ENCODE measurements at places on chromosomes 4 and X.
A peak's percentile ranks its signal among the peaks of the same experiment; 100 is the strongest.

DNA sequence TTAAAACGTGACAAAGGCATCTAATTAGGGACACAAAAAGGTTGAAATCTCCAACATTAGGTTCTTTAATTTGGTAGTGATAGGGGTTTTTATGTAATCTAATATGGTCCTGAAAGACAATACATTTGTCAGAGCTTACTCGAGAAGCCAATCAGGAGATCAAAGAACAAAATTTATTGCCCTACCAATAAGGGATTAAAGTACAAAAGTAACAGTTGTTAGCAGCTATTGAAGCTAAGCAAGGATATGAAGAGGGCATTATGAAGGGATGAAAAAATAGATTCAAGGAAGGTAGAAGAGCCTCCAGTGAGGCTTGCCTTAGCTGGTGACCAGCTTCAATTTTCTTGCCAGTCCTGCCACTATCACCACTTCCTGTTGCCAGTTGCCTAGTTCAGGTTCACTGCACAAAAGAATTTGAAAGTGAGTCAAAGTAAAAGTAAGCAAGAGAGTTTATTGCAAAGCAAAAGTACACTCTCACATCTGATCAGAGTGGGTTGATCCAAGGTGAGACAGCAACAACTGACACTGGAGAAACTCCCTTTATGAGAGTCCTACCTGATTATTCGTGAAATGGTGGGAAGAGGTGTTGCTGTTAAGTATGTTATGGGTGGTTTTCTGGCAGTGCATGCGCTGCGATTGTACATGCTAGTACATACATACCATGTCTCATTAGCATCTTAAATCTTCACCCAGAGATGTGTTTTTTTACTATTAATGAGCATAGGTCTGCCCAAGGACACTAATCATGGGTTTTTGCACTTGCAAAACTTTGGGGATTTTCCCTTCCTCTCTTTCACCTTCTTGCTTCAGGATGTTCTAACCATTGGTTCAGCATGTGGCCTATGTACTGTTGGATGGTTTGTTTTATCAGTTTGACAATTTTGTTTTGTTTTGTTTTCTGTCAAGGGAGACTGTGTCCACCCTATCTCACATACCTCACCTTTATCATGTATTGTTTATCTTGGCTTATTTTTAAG is 263.2 kb upstream of the ITM2A start:
- no peak for DNase-seq

DNA sequence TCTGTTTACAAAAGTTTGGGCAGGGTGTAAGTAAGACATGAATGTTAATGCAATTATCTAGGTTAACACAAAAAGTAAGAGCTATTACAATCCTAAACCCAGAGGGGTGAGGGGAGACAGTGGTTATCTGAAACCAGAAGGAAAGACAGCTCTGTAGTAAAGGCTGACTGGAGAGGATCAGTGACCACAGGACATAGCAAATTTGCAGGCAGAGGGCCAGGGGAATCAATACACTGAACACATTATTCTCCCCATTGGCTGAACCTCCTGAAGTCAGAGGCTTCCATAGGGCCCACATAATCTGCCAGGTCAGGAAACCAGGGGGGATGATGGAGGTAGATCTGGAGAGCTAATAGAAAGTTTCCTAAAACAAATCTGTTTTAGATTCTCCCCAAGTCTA is 689.4 kb upstream of the ATOH1 start:
- no peak for DNase-seq

DNA sequence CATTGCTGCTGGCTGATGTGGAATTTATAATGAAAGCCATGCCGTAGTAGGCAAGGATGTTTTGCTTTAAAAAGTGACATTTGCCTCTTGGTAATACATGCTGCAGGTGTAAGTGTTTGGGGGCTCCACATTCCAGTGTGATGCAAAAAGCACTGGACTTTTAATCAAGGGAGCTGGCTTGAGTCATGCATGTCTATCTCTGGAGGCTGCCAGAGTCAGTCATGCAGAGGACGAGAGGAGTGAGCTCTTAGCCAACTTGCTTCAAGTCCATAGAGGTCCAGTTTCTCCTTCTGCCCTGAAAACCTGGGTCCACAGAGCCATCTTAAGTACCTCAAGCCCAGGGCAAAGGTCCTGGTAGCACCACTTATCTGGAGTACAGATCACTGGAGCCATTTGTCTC is 11.6 kb upstream of the CXCL13 start:
- no peak for DNase-seq

- DNase-seq, result no peak
These were observed 71.1 kb downstream of the BMPR1B start for GRCh38 chr4:94828882-94829281.

- peak; percentile 40 for DNase-seq
These were observed 500.1 kb downstream of the TRAM1L1 start for GRCh38 chr4:116585246-116585645.

DNA sequence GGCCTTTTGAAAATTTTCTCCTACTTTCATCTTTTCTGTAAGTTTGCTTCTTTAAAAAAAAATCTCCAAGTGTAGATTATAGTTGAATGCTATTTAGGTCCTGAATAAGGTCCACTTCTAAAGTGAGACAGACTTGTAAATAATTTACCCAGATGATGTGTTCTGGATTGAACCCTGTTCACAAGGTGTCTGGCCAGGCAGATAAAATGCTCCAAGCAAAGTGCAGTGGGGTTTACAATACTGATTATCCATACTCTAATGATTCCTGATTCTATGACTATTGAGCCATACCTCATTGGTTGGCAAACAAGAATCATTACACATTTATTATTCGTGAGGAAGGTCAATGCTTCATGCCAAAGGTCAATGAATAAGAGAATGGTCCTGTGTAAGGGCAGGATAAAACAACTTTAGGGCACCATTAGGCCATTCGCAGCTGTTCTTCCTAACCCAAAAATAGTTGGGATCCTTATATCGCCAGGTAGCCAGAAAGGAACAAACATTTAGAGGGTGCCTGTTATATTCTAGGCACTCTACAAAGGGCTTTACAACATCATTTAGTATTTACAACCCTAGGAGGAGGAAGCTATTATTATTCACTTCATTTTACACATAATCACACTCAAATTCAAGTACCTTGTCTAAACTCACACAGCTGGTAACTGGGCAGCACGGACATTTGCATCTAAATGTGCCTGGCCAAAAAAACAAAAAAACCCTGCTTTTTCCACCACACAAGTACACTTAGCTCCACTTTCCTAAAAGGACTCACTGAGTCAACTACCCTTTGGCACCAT is 18.6 kb upstream of the SAT1 start:
- DNase-seq, result no peak

GRCh38 chr4:128633067-128633466 is 176.4 kb upstream of the JADE1 start:
- DNase-seq, result no peak

DNA sequence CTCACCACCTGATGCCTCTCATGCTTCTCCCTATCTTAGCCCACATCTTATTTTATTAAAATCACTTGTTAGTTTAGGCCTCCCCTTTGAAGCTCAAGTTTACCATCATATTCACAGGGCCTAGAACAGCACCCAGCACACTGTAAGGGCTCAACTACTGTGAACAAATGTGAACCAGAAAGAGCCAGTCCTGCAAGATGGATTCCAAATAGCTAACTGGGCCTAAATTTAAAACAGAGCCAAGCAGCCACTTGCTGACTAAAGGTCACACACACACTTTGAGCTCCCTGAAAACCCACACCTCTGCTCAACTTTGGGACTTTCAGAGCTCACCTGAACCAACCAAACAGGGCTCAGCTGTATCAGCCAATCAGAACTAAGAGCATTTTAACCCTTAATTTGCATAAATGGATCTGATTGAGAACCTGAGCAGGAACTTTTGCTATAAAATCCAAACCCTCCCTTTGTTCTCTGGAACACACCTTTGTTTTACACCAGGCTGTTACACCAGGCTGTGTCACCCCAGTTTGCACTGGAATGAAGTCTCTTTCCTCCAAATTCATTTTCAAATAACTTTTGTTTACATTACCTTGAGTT is 62.1 kb upstream of the EXOC1L start:
- DNase-seq, result no peak

DNA sequence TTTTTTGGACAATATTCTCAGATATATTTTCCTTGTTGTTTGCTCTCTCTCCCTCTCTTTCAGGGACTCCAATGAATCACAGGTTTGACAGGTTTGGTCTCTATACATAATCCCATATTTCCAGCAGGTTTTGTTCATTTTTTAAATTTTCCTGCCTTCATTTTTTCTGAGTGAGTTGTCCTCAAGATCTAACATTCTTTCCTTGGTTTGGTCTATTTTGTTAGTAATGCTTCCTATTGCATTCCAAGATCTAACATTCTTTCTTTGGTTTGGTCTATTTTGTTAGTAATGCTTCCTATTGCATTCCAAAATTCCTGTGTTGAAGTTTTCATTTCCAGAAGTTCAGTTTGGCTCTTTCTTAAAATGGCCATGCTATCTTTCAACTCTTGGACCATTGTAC is 45.3 kb upstream of the ZMAT1 start:
- DNase-seq, result no peak

DNA sequence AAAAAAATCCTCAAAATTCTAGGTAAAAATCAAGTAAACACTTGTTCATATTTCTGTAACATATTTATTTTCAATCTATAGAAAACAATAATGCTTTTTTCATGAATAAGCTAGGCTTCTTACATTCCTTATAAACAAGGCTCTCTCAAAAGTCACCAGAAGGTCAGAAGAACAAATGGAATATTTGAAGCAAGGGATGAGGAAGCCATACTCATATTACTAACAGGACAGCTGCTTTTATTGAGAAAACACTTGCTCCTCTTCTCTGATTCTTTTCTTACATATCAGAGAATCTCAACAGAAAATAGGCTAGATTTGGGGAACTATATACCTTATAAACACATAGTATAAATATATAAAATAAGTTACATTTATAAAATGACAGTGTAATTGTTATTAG is 67.9 kb downstream of the METTL14 start:
- DNase-seq, result no peak

DNA sequence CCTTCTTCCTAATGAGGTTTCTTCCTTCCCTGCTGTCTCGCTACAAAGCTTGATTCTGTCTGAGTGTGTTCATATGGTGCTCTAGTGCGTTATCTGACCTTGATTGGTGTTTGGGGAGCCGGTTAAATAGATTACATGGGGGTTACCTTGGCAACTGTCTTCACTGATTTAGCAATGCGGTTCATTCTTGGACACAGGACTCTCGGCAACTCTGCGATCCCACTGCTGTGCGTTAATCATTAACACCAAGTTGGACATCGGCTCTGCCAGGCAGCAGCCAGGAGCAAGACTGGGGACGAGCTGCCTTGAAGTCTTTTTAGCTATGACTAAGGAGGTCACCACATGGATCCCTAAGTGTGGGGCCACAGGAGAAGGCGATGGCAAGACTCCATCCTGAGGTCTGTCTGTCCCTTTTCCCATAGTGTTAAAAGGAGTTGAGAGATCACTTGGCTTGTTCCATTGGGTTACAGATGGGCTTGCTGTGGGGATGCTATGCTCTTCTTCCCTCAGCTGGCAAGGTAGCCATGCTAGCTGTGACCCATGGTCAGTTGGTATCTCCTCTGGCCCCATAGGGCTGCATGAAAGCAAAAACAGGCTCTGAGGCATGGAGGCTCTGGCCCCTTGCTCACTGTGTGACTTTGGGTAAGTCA is 93.4 kb upstream of the MAMLD1 start:
- DNase-seq, result no peak

GRCh38 chr4:157664726-157665125 is 444.2 kb downstream of the GRIA2 start:
- no peak for DNase-seq

- no peak for DNase-seq
These were observed 732 bp downstream of the NLGN4X start for GRCh38 chrX:6227935-6228334.

DNA sequence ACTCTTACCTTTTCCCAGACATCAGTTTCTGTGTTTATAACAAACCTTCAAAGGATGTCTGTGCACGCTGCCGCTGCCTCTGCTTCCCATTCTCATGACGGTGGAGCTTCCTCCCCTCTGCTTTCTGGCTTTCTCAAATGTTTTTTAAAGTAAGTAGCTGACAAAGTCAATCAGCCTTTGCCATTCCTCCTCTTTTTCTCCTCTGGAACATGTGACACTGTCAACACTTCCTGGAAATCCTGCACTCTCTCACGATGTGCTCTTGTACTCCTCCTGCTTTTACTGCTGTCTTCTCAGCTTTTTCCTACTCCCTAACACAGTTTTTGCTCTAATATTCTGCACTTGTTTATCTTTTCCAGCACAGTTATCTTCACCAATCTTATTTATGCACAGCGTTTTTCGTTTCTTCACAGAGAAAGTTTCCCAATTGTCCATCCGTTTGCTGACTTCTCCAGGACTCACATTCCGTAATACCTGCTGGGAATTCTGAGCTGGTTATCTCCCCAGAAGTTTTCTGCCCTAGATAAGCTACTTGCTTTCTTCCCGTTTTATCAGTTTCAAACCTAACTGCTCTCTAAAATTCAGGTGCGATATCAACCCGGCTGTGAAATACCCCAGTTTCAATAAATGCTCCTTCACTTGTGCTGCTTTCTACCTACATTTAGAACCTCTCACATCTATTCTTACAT is 465.6 kb upstream of the AGA start:
- DNase-seq, result no peak

DNA sequence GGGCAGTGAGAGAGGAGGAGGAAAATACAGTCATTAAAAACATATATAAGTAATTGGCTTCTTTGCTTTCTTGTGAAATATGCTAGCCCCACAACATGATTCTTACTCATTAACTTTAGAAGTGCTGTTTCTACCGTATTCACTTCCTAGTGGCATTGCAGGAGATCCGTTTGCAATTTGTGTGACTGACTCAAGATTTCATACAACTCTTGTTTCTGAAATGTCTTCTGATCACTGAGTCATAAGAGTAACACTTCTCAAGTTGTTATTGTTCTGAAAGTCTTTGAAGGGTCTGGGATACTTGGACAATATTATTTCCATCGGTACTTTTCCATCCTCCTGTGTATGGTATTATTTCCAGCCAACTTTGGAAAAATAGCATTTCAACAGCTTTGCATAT is 310.8 kb downstream of the PACRGL start:
- no peak for DNase-seq

GRCh38 chr4:187666697-187667494 is 328.7 kb upstream of the ZFP42 start:
- no peak for DNase-seq

GRCh38 chr4:67483868-67484602 is 61.3 kb downstream of the CENPC start:
- DNase-seq, result no peak

DNA sequence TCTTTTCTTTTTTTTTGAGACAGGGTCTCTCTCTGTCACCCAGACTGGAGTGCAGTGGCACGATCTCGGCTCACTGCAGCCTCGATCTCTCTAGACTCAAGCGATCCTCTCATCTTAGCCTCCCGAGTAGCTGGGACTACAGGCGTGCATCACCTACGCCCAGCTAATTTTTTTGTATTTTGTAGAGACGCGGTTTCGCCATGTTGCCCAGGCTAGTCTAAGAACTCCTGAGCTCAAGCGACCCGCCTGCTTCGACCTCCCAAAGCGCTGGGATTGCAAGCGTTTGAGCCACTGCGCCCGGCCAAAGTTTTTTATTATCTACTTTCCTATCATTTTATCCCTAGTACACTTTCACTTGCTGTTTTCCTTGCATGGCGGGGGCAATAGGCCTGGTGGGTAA is 1.4 kb downstream of the UBA6 start:
- no peak for DNase-seq

GRCh38 chr4:169142391-169142790 is 128.4 kb downstream of the SH3RF1 start:
- no peak for DNase-seq

- DNase-seq, result no peak
These were observed 58.2 kb upstream of the GPC4 start for GRCh38 chrX:133473451-133473850.
